ENCODE measurements at places on chromosomes 2 and 18.

DNA sequence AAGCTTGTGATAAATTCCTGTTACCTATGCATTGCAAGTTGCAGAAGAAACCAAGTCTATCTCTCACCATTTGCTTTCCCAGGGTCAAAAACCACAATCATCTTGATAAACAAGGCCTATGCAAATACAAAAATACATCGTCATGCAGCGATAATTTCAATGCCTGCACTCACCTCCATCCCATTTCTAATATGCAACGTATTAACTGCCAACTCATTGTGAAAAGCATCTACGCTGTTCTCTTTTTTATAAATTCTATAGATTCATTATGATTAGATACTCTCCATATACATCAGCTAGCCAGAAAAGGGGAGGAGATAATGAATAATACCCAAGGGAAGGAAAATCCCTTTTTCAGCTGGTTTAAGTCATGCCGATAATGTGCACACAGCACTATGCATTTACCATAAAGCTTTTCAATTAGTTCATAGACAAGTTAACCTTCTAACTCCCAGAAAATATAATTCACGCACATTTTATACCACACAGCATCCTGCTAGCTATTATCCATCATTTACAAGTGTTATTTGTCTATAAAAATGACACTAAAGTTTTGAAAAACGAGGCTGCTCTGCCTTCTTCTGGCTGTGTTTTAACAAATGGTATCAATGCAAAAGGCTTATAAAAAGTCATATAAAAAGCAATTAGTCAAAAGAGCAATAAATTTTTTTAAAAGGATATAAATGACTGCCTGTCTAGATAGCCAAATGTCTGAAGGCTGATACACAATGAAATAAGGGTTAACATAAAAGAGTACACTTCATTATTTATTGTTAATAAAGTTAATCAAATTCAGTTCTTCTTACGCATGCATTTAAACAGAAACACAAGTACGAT is 77.6 kb downstream of the AFF3 start:
- DNase-seq: no peak

DNA sequence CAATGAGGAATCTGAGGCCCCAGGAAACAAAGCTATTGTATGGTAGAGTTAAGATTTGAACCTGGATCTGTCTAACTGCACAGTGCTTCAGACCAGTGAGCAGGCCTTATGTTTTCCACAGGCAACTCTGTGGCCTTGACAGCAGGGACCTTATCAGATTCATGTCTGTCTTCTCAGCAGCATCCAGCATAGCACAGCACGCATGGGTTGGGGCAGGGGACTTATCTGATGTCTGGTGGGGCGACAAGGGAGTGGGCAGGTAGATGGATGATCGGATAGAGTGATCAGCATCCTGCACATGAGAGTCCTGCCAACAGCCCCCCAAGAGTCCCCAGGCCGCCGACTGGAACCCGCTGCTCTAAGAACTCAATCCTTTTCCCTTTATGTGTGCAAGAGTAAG is 28.7 kb upstream of the KCNF1 start:
- no peak for DNase-seq

DNA sequence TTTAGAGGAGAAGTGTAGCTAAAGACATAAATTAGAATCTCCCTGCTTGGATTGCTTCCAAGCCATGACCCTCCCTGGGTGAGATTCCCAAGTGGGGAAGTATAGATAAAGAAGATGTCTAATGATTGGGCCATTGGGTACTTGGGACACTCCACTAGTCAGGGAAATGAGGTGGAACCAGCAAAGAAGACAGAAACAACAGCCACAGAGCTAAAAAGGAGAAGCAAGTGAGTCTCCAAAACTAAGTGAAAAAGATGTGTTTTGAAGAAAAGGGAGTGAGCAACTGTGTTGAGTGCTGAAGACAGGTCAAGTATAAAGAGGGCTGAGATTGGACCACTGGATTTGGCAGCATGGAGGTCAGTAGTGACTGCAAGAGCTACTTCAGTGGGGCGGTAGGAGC is 276.7 kb upstream of the STON1 start:
- DNase-seq: no peak

- DNase-seq: no peak
Measured at GRCh38 chr2:177478029-177478428, 85.5 kb downstream of the AGPS start.

DNA sequence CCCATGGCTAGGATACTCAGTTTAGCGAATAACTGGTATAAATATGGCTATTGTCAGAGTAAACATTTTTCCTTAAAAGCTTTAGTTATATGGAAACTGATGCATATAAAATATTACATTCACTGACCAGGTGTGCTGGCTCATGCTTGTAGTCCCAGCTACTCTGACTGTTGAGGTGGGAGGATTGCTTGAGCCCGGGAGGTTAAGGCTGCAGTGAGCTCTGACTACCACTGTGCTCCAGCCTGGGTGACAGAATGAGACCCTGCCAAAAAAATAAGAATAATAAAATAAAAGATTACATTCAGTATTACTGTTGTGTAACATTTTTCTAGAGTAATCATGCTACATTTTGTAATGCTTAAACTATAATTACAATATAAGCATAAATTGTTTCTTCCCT is 350.4 kb upstream of the FSIP2 start:
- DNase-seq: no peak

DNA sequence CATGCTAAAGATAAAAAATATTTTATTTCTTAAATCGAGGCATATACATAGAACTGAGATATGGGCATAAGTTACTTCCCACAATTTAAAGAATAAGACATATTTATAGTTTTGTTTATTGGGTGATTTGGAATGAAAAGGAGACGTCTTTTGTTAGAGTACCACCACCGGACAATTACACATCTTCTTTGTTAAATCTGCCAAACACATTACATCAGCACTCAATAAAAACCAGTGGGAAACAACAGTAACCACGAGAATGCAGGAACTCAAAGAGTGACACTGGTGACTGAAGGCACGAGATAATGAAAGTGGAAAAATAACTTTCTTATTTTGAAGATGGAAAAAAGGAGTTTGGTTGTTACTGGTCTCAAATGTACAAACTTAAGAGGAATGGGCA is 92.6 kb upstream of the TFCP2L1 start:
- no peak for DNase-seq

GRCh38 chr18:23073996-23074606 is 61.2 kb upstream of the CABLES1 start:
- DNase-seq: no peak

DNA sequence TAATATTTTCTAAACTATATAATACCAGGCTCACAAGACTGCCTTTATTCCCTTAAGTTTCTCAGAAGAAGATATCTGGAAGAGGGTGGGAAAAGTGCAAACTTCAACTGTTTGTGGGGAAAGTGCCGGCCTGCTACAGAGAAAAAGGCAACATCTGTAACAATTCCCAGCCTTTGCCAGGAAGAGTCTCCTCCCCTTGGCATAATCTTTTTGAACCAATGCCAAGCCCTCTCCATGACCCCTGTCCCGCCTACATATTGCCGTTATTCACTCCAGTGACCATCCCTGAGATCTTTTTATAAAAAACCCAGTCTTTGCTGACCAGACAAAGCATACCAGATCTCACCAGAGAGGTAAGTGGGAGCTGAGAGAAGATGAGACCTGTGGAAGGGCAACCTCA is at the start of gene REG3G:
REG3G (plus strand) TSS at position 282 of the 400 bp plus-strand sequence. CDS start 392 bp downstream, outside the sequence.
- no peak for DNase-seq

DNA sequence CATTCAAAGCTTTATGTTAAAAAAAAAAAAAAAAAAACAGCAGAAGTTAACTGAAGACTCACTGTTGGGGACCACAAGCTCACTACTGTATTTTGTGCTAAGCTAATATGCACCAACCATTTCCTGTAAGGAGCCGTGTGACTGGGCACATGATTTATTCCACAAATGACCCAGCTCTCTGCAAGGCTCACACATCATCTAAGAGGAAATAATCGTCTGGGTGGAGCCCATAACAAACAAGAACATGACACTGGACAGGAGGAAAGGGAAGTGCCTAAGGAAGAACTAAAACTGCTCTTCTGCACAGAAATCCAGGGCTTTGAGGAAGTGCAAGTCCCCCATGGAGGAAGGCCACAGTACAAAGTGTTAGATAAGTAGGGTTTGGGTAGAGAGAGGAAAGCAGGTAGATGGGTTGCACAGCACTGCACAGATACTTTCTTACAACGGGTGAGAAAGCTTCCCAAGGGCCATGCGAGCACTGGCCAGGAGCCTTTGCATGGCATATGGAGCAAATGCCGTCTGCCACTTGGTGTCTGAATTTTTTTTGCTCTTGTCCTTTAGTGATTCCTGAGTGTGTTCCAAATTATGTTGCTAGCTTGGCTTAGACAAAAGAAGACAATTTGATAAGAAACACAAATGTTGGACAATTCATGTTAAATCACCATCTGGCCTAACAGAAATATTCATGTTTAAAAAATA is 24.4 kb downstream of the NFE2L2 start:
- DNase-seq: peak; percentile 15

DNA sequence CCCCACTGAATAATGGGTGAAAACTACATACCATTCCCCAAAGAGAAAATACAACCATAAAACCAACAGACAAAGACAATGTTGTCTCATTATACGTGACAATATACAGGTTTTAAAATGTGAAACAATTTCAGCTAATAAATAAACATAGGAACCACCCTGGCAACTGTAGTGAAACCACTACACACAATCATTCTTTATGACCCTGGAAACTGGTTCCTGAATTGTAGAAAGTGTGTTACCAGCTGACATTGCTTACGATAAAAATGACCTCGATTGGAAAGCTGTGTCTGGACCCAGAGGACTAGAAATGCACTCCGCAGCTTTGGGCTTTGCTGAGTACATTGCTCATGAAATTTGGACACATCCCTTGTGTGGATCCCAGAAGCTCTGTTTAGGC is 73.9 kb upstream of the LPIN2 start:
- no peak for DNase-seq

GRCh38 chr18:27695052-27695451 is 481.9 kb downstream of the CDH2 start:
- no peak for DNase-seq

DNA sequence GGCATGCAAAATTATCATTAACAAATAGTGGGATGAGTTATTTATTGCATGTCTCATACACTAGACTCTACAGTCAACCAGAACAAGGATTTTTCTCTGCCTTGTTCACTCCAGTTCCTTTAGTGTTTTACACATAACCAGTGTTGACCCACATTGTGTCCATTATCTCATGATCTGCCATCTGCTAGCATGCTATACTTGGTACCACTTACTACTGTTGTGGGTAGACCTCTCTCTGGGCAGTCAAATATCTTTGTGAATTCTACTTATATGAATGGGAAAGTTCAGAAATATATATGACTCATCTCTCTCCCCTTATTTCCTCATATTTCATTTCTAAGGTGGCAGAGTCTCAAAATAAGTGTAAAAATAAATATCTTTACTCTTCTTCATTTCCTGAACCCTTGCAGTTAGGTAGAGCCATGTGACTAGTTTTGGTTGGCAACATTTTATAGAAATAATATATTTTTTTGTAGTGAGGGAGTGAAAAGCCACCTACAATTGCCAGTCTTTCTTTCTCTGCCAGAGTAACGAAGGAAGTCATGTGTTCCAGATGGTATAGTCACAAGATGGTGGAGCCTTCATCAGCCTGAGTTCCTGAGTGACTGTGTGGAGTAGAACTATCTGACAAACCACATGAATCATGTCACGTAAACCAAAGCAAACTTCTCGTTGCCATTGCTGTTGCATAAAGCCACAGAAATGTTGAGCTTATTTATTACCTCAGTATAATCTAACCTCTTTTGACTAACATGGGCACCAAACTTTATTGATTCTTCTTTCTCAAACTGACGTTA is 704.0 kb downstream of the RNF144A start:
- no peak for DNase-seq

GRCh38 chr2:104744537-104744936 is 109.4 kb upstream of the POU3F3 start:
- DNase-seq: no peak

GRCh38 chr18:58756148-58756547 is 84.9 kb downstream of the MALT1 start:
- DNase-seq: no peak

DNA sequence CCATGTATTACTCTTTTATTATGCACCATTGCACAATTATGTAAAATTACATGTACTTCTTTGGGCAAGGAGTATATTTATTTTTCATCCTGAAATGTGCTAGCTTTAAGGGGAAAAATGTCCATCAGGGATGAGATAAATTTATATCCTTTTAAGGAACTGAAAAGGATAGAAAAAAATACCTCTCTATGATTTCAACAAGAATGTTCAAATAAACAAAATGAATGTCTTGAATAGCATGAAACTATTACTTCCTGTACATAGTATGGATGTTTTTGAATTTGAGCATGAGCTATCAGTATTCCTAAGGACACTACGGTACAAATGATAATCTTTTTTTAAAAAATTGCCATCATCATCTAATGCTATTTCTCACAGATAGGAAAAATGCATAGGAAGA is 1611.9 kb upstream of the ZEB2 start:
- no peak for DNase-seq
